ENCODE measurements at places on chromosomes 5 and 9.

- DNase-seq: peak; percentile 91
These were observed at the start of gene ERCC6L2 for GRCh38 chr9:95875305-95876137. TSS of gene ERCC6L2 (plus strand) at chr9:95875691. CDS start at chr9:95876039, 348 bp downstream.

DNA sequence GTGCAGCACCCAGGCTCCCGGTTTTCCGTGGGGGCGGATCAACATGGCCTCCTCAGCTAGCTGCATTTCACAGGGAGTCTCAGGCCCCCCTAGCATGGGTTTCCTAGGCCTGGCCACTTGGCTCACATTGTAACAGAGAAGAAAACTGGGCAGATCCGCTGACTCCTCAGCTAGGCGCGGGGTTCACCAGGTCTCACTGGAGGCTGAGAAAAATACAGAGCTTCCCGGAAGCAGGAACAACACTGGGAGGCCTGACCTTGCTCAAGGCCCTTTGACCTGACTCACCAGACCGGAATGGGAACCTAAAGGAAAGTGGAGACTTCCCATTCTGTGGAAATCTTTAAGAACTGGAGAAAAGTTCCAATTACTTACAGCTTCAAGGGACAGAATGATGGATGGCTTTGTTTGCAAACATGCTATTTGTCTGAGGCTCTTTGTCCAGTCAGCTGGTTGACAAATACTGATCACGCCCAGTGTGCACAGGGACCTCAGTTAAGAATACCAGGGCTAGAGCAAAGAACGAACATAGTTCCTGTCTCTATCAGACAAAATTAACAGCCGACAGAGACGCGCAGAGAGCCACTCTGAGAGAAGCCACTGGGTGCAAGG lies 88.7 kb upstream of the LRRTM2 start:
- no peak for DNase-seq

GRCh38 chr9:101341958-101342357 lies 42.8 kb downstream of the BAAT start:
- DNase-seq: no peak

DNA sequence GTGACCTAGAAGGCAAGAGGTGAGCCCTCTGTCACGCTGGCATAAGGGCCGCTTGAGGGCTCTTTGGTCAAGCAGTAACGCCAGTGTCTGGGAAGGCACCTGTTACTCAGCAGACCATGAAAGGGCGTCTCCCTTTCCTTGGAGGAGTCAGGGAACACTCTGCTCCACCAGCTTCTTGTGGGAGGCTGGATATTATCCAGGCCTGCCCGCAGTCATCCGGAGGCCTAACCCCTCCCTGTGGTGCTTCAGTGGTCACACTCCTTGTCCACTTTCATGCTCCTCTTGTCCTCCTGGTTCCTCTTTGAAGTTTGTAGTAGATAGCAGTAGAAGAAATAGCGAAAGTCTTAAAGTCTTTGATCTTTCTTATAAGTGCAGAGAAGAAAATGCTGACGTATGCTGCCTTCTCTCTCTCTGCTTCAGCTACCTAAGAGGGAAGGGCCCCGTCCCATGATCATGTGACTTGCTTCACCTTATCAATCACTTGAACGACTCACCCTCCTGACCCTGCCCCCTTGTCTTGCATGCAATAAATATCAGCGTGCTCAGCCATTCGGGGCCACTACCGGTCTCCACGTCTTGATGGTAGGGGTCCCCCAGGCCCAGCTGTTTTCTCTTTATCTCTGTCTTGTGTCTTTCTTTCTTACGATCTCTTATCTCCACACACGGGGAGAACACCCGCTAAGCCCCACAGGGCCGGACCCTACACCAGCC lies 16.7 kb upstream of the SCGB3A1 start:
- DNase-seq: no peak

GRCh38 chr9:76003041-76003440 lies 112.6 kb downstream of the PCSK5 start:
- no peak for DNase-seq

- no peak for DNase-seq
These were observed 164.7 kb downstream of the ADAMTSL1 start for GRCh38 chr9:18638371-18639249.

DNA sequence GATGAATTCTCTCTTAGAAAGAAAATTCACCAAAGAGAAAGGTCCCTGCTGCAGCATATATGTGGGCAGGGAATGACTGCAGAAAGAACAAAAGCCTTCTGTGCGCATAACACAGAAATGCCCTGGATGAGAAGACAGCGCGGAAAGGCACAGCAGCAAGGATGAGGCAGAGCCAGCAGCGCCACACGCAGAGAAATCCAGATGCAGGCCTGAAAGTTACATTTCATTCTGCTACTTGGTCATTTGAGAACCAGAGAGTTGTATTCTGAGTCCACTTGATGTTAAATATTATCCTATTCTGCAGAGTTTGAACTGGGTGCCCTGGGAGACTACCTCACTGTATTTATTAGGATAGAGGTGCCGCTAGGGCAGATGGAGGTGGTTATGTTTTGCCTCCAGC lies 68.5 kb downstream of the GLDC start:
- no peak for DNase-seq

GRCh38 chr5:126365446-126366198 lies 57.6 kb upstream of the GRAMD2B start:
- DNase-seq: no peak

- DNase-seq: no peak
These were observed 33.4 kb downstream of the SEMA5A start for GRCh38 chr5:9512457-9512856.

GRCh38 chr9:71754151-71754550 lies 14.2 kb downstream of the CEMIP2 start:
- no peak for DNase-seq

DNA sequence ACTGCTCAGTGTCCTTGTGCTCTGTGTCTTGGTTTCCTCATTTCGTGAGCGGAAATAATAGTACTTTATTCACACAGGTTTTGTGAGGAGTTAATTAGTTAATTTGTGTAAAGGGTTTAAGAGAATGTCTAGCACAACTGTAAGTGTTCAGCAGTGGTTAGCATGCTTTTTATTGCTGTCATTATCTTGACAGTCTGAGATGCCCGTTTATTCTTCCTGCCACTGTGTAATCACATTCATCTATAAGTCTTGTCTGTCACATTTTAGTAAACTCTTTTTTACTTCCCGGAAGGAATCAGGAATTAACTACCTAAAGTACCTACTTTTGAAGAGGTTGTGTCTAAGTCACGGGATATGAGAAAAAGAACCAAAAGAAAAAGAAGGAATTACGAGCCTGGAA lies 38.0 kb downstream of the IQGAP2 start:
- no peak for DNase-seq

GRCh38 chr9:109319626-109320241 lies 1.1 kb downstream of the EPB41L4B start:
- no peak for DNase-seq

- DNase-seq: peak; percentile 50
These were observed 129.8 kb upstream of the IFNE start for GRCh38 chr9:21611891-21612290.

GRCh38 chr5:117769877-117770276 lies 1195.3 kb upstream of the SEMA6A start:
- no peak for DNase-seq

DNA sequence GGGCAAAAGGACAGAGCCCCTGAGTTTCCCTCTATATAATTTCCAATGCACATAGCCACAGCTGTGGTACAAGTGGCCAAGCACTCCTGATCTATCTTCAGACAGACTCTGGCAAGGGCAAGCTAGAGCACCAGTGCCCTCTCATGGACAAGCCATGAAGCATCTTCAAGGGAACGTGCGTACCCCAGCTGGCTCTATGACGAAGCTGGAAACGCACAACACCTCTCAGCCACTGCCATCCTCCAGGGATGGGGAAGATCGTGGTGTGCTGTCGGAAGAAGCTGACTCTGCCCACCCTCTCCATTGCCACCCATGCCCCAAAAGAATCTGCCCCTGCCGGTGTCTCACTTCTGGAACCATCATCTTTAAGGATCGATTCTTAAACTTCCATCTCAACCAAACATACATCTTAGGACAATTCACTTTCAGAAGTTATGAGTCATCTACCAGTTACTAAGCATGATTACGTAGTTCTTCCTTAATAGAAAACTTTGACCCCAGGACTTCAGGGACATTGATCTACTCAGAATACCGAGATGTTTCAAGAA lies 482.9 kb downstream of the AGTPBP1 start:
- DNase-seq: no peak

- DNase-seq: no peak
These were observed 39.9 kb upstream of the RNF130 start for GRCh38 chr5:180111273-180112002.

GRCh38 chr9:105651806-105652205 lies 10.5 kb upstream of the TAL2 start:
- DNase-seq: no peak

DNA sequence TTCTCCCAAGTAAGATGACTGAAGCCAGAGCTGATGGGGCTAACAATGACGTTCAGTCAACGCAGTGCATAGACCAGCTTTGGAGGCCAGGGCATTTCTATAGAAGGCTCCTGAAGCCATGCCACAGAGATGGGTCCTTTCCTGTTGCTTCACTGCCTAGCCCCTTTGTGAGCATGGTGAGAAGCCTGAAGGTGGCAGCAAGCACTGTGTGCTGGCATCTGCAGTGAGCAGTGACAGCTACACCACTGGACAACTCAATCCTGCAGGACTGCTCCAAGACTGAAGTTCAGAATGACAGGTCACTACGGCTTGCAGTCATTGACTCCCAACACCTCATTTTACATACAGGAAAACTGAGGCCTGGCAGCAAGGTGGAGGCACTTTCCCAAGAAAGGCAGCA lies 229.0 kb downstream of the TSSK1B start:
- DNase-seq: no peak

DNA sequence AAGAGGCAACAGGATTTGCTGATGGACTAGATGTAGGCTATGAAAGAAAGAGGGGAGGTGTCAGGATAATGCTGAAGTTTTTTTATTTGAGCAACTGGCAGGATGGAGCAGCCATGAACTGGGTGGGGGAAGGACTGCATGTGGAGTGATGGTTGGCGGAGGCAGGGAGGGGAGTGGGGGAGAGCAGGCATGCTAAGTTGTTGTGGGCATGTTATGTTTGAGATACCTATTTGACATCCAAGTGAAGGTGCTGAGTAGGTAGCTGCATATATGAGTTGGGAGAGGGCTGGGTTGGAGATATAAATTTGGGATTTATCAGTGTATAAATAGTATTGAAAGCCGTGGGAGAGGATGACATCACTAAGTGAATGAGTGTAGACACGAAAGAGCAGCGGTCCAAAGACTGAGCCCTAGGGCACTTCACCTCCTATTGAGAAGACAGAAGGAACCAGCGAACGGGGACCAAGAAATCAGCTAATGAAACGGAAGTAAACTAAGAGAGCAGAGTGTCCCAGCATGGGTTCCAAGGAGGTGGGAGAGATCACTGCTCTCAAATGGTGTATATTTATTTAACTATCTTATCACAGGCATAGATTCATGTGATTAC lies 7.4 kb downstream of the BSPRY start:
- DNase-seq: no peak

- no peak for DNase-seq
These were observed 457.8 kb downstream of the RASEF start for GRCh38 chr9:82604947-82605656.

DNA sequence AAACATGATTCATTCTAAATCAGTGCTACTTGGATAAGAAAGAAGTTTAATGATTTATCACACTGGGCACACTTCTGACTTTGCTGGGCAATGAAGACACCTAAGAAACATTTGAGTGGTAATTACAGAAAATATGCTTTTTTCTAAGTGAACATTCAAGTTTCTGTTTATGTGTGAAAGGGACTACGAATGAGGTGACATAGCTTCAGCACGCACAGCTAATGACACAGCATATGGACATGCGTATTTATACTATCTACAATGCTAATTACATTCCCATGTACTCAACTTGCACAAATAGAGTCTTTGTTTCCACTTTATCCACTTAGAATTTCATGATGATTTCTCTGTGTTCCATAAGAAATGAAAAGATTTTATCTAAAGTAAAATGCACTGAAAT lies 40.6 kb downstream of the FREM1 start:
- DNase-seq: no peak

DNA sequence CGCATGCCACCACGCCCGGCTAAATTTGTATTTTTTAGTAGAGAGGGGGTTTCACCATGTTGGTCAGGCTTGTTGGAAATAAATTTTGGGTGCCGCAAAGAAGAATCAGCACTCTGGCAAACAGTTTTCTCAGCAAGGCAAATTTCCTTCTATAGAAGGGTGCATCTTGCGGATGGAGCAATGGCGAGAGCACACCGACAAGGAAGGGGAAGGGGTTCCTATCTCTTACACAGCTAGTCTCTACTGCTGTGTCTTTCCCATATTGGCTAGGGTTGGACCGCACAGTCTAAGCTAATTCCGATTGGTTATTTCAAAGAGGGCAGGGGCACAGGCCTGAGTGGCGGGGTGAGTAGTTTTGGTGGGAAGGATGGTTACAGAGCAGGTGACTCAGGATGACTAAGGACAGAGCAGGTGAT lies 707 bp downstream of the GTF3C5 start:
- DNase-seq: no peak

DNA sequence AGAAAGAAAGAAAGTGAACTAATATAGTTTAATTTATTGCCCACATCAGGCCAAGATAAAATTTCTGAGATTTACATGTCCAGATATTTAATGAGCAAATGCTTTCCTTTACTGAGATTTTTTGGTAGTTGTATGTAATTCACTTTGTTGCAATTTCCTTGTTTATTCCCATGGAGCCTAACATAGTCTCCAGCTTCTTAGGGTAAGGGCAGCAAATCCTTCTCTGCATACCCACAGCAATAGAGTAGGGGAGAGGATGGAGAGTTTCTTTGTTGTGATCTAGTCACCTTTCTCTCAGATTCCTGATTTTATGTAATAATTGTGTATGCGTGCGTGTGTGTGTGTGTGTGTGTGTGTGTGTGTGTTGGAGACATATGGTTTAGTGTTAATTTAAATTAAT lies 51.6 kb upstream of the DPYSL3 start:
- no peak for DNase-seq

DNA sequence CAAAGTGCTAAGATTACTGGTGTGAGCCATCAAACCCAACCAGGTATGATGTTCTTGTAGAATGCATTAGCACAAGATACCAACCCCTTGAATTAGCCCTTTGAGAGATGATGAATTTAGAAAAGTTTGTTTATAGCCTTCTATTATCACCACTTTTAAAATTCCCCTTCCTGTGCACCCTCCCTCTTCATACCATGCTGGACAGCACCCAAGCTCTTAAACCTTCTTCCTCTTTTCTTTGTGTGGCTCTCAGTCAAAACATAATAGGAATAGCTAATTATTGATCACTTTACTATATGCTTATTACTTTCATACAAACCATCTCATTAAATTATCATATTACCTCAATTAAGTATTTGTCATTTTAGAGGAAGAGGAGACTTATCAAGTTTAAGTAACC lies 87.6 kb upstream of the TMED7 start:
- DNase-seq: no peak

GRCh38 chr5:72991394-72991793 lies 35.6 kb downstream of the FCHO2 start:
- no peak for DNase-seq
